Stimulated activated CD4-positive, alpha-beta T cell treated with anti-CD3 and anti-CD28 coated beads, Interleukin-2, amount 100 ng/mL, for 48 hours (primary cell): ENCODE measurements at places on chromosomes 13 and 19.

DNA sequence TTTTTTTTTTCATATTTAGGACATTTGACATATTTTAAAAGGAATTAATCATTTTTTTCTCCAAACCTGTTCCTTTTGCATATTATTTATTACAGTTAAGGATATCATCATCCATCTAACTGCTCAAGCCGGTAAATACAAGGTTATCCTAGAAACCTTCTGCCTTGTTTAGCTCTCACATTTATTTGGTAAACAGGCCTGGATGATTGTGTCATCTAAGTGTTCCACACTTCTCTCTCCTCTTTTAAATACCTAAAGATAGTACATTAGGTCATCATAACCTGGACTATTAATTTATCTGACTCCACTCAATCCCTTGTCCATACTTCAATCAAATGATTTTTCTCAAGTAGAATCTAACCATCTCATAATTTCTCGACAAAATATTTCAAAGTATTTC, 511.7 kb upstream of the KLHL1 start:
- no peak for DNase-seq

DNA sequence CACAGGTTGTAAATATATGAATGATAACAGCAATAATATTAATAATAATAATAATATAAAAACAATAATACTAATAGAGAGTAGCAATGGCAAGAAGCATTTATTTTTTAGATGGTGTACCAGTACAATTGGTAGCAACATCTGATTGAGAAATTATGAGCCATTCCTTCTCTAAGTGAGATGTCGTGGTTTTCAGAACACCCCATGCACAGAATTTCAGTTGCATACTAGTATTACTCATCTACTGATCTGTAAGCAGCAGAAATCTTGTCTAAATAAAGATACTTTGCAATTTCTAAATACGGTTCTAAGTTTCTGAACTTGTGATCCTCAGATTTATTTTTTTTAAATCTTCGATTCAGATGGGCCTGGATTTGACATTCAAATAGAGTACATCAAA, 788.0 kb upstream of the ATXN8OS start:
- no peak for DNase-seq

- DNase-seq = no peak
Measured at GRCh38 chr19:38057959-38058690, 151.1 kb downstream of the SIPA1L3 start.

- DNase-seq = no peak
Measured at GRCh38 chr13:49549289-49549688, 36.1 kb downstream of the RCBTB1 start.

- no peak for DNase-seq
Measured at GRCh38 chr13:105762096-105762495, 773.4 kb downstream of the EFNB2 start.

GRCh38 chr19:3669947-3670795, 30.1 kb downstream of the PIP5K1C start:
- no peak for DNase-seq
